ENCODE measurements at places on chromosomes 16 and 17.

DNA sequence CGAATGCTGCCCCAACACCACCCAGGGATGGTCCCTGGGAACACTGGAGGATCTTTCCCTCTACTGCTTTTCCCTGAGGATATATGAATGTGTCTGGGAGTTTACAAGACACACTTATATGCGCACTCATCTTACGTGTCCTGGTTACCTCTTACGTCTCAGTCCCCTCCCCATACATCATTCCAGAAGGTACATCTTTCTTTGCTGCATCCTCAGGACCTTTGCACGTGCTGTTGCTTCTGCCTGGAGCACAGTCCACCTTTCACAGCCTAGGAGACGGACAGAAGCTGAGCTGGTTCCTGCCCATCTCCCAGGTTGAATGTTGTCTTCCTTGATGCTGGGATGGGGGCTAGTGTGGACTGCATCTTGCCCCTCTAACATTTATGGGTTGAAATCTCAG is 153.0 kb upstream of the FOXF1 start:
- no peak for DNase-seq

GRCh38 chr16:85780281-85780680 is 19.1 kb downstream of the EMC8 start:
- no peak for DNase-seq

GRCh38 chr16:7405166-7405565 is 72.5 kb downstream of the RBFOX1 start:
- no peak for DNase-seq

DNA sequence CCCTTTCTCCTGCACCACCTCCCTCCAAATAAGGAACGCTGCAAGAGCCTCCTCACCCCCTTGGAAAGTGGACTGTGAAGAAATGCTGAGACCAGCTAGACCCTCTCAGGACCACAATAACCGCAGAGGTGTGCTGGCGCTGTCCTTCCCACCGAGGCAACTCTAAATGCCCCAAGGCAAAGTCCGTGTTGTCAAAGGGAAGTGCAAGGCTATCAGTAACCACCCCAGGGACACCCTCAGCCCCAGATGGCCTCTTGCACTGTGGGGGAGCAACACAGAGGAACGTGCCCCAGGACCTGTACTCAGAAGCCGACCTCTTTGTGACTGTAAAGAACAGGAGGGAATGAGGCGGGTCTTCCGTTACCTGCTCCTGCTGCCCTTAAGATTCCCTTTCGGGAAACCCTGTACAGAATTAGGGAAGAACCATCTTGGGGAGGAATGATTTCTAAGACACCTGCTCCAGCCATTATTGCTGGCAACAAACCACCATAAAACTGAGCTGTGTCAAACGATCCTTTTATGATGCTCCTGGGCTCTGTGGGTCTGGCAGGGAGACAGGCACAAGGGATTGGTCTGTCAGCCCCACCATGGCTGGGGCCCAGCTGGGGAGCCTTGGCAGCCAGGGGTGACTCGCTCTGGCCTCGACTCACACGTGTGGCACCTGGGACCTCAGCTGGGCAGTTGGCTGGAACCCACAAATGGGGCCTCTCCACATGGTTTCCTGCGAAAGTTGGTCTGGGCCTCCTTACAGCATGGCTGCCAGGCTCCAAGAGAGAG is 14.6 kb upstream of the MED9 start:
- no peak for DNase-seq

GRCh38 chr16:22784690-22785214 is 29.2 kb upstream of the HS3ST2 start:
- no peak for DNase-seq

- peak; percentile 55 for DNase-seq
These were observed 3.8 kb upstream of the TAC4 start for GRCh38 chr17:49851387-49852291.

GRCh38 chr17:30493780-30494179 is 16.6 kb downstream of the GOSR1 start:
- no peak for DNase-seq

GRCh38 chr17:30344283-30345088 is 10.6 kb upstream of the TMIGD1 start:
- no peak for DNase-seq

DNA sequence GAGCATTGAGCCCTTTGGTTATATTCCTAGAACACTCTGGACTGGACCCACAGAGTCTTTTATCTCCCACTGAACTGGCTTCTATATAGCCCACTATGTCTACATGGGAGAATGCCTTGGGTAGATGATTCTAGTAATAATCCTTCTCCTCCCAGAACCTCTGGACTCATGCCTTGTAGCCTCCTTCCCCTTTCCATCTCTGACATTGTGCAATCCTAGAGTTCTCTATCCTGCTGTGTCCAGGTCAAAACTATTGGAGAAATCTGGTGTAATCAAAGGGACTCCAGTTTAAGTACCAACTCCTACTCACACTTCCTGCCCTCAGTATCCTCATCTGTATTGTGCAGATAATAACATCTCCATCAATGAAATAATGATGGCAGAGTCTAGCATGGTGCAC is 9.1 kb downstream of the RCVRN start:
- no peak for DNase-seq

DNA sequence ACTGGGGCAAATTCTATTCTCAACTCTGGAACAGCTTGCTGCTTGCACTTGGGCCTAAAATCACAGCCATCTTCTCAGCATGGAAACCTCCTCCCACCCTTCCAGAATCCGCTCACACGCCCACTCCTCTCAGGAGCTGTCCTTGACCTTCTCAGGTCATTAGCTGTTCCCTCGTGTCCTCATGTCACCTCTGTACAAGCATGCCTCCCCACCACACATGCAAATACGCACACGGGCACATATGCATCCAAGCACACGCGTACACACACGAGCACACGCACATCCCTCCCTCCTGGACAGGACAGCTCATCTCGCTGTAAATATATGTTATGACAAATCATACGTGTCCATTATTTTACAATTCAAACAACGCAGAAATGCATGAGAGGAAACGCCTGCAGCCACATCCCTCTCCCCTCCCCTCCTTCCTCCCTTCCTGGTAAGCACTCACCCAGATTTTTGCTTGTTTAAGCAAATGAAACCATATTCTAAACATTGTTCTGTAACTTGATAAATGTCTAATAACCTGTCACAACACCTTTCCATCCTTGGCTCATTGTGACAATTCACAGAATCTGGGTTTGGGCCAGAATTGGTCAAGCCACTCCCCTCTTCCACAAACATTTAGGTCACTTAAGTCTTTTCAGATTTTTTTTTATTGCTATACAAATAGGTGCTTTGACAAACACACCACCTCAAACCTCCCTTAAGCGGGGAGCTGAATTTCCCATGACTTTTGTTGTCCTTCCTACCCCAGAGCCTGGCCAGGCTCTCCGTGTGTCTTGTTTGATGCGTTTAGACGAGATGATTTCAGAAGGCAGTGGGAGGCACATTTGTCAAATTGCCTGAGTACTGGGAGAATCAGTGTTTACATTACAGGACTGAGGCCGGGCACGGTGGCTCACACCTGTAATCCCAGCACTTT is 41.7 kb downstream of the DNAH17 start:
- no peak for DNase-seq

- no peak for DNase-seq
These were observed 34.0 kb upstream of the NLK start for GRCh38 chr17:28008513-28008912.

- no peak for DNase-seq
These were observed 37.4 kb downstream of the HIC1 start for GRCh38 chr17:2092253-2092652.

GRCh38 chr17:49213399-49213798 is 2.9 kb downstream of the ABI3 start:
- DNase-seq = no peak

DNA sequence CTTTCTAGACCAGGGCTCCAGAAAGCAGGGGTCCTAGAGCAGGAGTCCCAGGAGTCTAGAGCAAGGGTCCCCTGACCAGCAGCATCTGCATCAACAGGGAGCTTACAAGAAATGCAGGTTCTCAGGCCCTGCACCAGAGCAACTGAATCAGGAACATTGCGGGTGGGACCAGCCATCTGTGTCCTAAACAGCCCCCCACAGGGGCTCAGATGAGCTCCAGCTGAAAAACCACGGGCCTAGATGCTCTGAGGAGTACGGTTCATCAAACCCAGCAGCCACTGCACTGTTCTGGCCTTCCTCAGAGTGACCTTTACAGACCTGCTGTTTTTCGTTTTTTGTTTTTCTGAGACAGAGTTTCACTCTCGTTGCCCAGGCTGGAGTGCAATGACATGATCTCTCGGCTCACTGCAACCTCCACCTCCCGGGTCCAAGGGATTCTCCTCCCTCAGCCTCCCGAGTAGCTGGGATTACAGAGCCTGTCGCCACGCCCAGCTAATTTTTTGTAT is 438.2 kb downstream of the SOX9 start:
- no peak for DNase-seq

DNA sequence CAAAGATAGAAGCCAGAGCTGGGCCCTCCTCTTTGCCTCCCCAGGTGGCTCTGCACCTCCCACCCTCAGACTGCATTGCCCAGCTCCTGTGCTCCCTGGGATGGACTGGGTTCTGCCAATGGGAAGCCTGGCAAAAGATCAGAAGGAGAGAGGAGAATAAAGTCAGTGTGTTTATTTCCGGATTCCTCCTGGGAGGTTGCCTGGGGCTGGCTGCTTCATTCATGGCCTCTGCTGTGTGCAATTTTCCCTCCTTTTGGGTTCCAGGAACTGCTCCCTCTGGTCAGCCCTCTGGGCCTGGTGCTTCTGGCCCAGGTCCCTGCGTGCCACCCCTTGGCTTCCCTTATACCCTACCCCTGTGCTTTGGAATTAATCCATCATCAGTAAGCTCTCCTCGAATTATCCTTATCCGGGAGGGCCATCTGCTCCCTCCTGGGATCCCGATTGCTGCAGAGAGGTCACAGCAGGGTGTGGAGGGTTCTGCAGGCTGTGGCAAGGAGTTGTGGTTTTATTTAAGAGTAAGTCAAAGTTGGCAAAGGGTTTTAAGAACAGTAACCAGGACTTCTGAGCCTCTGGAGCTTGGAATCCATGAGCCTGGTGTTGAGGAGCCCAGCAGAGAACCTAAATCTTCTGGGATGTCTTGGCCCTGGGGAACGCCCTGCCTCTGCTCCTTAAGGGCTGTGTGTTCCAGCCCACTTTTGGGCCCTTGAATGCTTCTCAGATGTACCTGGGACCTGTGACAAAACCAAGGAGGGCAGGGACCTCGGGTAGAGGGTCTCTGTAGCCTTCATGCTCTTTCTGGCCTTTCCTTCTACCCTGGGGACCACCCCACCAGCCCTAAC is 8.2 kb upstream of the MMP2 start:
- no peak for DNase-seq

GRCh38 chr17:75819116-75819515 is 25.1 kb downstream of the UNC13D start:
- DNase-seq = no peak

- DNase-seq = no peak
These were observed 42.1 kb downstream of the SYNRG start for GRCh38 chr17:37567137-37567536.

DNA sequence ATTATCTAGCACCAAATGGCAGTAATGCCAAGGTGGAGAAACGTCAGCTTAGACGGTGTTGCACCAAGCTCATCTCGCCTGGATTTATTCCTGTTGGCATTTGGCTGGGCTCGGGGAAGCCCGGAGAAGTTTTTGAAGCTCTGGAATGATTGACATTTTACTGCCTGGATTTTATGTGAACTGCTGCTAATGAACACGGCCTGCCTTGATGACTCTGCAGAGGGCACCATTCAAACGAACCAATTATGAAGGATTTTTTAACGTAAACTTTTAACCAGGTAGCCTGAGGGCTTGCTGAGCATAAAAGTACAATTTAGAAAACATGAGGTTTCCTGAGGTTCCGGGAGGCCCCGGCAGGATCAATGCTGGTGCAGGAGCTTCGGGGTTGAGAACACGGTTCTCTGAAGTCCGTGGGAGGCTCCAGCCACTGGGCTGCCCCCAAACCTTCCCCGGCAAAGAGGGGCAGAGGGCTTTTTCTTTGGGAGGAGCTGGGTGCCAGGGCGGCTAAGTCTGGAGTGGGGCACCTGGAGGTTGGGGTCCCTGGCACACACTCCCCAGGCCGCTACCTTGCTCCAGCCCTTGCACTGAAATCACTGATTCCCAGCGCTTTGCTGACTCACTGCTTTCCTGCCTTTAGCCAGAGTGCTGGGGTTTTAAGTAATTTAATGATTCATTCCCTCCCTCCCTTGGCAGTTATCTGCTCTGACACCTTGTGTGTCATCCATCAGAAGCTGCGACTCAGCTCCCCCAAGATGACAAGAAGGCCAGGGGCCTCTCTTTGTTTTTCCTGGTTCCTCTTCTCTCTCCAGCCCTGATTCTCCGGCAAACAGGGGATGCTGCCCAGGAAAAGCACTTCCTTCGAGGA is 161.2 kb upstream of the IRX3 start:
- no peak for DNase-seq

GRCh38 chr17:66283296-66283934 is 19.0 kb upstream of the PRKCA start:
- no peak for DNase-seq

- no peak for DNase-seq
These were observed 9.6 kb upstream of the MYH11 start for GRCh38 chr16:15866451-15866850.

GRCh38 chr17:37312137-37312923 is 63.5 kb upstream of the C17orf78 start:
- DNase-seq = no peak

- DNase-seq = no peak
These were observed 2.2 kb upstream of the SMTNL2 start for GRCh38 chr17:4582101-4582501.

DNA sequence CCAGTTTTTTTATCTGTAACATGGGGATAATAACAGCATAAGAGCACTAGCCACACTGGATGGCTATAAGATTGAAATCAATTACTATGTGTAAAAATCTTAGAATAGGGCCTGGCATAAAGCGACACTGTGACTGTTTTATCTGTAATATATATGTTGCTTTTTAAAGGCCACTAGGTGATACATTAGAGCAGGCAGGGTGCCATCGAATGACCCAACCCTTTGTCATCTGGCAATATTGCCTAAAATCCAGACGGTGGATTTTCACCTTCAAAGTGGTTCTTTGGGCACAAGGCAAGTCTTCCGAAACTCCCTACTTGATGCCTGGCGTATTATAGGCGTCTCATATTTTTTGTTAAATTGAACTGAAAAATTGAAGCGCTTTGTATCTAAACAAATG is 69.1 kb downstream of the PRKCA start:
- no peak for DNase-seq

- no peak for DNase-seq
These were observed 88.5 kb upstream of the HNF1B start for GRCh38 chr17:37833237-37833859.

DNA sequence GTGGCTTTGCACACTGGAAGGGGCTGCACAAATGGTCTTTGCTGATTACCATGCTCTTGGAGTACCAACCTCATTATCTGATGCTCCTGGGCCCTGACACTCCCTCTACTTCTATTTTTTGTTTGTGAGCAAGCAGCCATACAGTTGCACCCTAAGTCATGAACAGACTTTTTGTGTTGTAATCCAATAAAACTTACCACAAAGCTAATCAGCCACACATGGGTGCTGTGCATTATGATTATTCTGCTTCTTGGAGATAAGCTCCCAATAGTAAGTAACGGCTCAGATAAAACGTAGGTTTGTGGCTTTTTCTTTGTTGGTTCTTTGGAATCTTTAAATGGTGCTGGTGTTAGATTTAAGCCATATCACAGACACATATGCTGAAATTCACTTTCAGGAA is 76.2 kb downstream of the CCT6B start:
- no peak for DNase-seq

Data from activated naive CD4-positive, alpha-beta T cell (primary cell).